HT-29 (cell line): ENCODE measurements at places on chromosomes 1 and 21. TPM values are rescaled to one million over a fixed set of nuclear protein-coding genes. Genes with fewer than 3 reads are reported as not detected.

Gene KLHDC8A
- not detected in 2 replicates for total RNA-seq

Gene AKR7A3
- 136 and 142 TPM in 2 replicates for total RNA-seq

Gene CLIC6
- total RNA-seq: not detected in 2 replicates

DNA sequence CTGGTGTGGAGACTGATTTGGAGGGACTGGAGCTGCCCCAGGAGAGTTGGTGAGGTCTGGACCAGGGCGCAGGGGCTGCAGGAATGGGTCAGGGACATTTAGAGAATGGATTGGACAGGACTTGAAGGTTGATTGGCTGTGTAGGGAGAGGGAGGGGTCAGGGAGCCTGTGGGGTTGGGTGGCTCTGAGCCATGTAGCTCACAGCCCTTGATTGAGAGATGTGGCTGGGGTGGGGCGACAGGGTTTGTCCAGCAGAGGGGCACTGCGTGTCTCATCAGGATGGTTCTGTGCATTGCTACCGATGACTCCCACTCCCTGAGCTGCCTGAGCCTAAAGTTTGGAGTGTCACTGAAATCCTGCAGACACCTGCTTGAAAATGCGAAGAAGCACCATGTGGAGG is 12.1 kb downstream of the AZIN2 start:
- no peak for DNase-seq

GRCh38 chr21:46078978-46079351 is 18.9 kb upstream of the COL6A2 start:
- no peak for DNase-seq

GRCh38 chr1:247415423-247416361 is at the start of gene NLRP3:
TSS of gene NLRP3 (plus strand) at chr1:247416173. CDS start at chr1:247418801, 2,628 bp downstream.
- no peak for DNase-seq
